ENCODE measurements at places on chromosomes 7 and 10.

- no peak for DNase-seq
These were observed 59.9 kb downstream of the ALOX5 start for GRCh38 chr10:45433716-45434469.

DNA sequence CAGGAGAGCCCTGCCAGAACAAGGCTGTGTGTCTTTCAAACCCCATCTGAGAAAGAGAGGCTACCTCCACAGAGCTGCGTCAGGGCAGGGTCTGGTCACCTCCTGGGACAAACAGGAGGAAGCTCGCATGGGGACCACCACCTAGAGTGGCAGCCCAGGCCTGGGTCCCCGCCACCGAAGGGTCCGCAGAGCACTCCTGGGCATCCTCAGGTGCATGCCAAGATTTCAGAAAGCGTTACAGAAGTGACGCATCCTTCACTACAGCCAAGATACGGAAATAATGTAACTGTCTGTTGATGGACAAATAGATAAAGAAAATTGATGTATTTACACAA is 42.6 kb downstream of the GSDME start:
- no peak for DNase-seq

GRCh38 chr10:28246023-28246422 is 56.8 kb downstream of the MPP7 start:
- DNase-seq = no peak

DNA sequence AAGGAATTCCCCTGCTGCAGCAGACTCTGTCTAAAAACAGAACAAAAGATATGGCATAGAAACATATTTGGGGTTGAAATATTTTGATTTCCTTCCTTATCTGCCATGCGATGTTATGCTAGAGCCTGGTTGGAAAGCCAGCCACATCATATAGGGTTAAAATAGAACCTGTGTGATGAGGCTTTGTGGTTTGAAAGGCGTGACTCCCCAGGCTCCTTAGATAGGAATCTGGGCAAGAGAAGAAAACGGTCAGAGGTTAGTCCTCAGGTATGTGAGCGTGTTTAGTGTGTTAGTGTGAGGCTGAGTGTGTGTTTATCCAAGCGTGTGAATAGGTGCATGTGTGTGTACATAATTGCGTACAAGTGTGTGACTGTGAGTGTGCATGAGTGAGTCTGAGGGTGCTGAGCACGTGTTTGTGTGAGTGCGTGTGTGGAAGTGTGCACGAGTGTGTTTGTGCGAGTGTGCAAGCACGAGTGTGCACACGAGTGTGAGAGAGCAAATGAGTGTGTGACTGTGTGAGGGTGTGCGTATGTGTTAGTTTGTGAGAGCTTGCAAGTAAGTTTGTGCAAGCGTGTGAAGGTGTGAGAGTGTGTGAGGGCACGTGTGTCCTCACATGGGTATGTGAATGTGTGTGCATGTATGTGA is 79.9 kb downstream of the COL26A1 start:
- DNase-seq = no peak

Data from LNCaP clone FGC (cell line).